ENCODE measurements at places on chromosomes 12 and 14. TPM values are rescaled to one million over a fixed set of nuclear protein-coding genes. Genes with fewer than 3 reads are reported as not detected.

The KRT74 gene
- not detected for total RNA-seq

The TMEM63C gene
- total RNA-seq: 8.7 TPM

The PCK2 gene
- total RNA-seq: 126 TPM

The MFAP5 gene
- total RNA-seq: 40.2 TPM

- no peak for DNase-seq
- no peaks in the 10 kb centered on the region for H3K4me1 ChIP-seq
- H3K27me3 ChIP-seq: peaks cover 4% of the 10 kb centered on the region
- no peak overlapping the region for H3K27ac ChIP-seq
These were observed 11.3 kb downstream of the ABHD12B start for GRCh38 chr14:50882932-50883826.

- peak overlapping the region; percentile 97 for H3K27ac ChIP-seq
- H3K4me1 ChIP-seq: peaks cover 56% of the 10 kb centered on the region
- H3K4me3 ChIP-seq: no peak overlapping the region
- H3K36me3 ChIP-seq: peaks cover 7% of the 10 kb centered on the region
- no peak for DNase-seq
These were observed 131.1 kb downstream of the GCH1 start for GRCh38 chr14:54771411-54772027.

GRCh38 chr12:55797068-55797467 lies 20.5 kb downstream of the SARNP start:
- no peaks in the 10 kb centered on the region for H3K27me3 ChIP-seq
- no peak overlapping the region for H3K27ac ChIP-seq
- no peak for DNase-seq
- peaks cover 30% of the 10 kb centered on the region for H3K36me3 ChIP-seq
- no peak overlapping the region for H3K4me3 ChIP-seq

DNA sequence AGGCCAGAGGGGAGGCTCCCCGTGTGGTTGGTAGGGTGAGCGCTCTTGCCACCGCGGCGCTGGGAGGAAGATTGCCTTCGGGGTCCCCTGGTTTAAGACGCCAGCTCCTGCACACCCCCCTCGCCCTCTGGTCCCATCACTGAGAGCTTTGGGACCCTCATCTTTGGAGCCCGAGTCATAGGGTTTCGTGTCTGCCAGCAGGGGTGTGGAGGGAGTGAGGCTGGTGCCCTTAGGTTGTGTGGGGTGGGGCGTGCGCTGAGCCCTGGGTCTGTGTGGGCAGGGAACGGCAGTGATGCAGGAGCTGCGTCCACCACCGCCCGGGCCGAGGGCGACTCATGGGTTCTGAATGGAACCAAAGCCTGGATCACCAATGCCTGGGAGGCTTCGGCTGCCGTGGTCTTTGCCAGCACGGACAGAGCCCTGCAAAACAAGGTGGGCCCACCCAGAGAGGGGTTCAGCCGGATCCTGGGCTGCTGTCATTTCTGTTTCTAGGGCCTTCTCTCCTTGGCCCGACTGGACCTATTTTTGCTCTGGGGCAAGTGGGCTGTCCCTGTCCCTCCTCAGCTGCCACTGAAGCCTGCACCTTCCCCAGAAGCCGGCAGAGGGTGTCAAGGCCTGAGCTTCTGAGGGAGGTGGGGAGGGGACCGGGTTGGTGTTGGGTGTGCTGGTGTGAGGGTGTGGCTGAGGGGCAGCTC lies 12.1 kb downstream of the ACADS start:
- peaks cover 4% of the 10 kb centered on the region for H3K36me3 ChIP-seq
- peak; percentile 89 for DNase-seq
- no peak overlapping the region for H3K27ac ChIP-seq
- H3K4me1 ChIP-seq: no peaks in the 10 kb centered on the region

DNA sequence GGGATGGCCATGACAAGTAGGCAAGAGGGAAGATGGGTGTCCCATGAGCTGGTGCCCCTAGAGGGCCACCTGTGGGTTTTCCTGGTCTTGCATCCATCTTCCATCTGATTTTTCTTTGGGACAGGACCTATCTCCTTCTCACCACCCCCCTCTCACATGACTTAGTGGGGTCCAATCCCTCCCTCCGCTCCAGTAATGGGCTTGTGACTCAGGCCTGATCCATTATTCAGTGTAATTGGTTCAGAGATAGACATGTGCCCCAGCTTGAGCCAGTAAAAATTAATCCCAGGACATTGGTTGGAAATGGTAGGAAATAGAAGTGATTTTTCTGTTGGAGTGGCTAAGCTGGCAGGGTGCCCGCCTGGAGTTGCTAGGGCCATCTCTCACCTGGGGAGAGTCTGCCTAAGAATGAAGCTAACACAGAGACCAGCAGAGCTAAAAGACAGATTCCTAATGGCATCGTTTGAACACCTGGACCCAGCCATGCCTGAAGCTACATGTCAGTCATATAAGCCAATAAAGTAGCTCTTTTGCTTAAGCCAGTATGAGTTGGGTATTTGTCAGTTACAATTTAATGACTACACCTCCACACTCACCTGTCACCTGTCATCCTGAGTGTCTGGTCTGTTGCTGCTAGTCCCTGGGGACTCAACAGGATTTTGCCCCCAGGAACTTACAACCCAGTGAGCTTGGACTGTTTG lies 14.7 kb downstream of the RASAL1 start:
- H3K27me3 ChIP-seq: peaks cover 19% of the 10 kb centered on the region
- DNase-seq: no peak
- peaks cover 8% of the 10 kb centered on the region for H3K36me3 ChIP-seq
- H3K27ac ChIP-seq: no peak overlapping the region
- no peaks in the 10 kb centered on the region for H3K4me1 ChIP-seq
- H3K4me3 ChIP-seq: no peak overlapping the region

DNA sequence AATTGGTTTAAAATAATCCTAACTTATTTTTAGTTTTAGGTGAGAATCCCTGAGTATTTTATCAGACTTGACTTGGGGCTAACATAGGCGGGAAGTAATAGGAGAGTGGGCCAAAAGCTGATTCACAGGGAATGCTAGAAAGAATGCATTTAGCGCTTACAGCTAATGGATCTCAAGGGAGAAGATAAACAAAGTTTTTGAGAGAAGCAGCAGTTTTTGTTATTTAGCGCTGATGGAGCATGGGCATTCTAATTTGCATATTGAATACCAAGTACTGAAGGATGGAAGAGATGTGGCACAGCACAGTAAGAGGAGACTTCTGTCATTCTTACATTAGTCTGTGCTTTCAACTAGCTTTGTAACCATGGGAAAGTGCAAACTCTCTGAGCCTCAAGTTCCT lies 436.0 kb upstream of the FBXO33 start:
- H3K27ac ChIP-seq: no peak overlapping the region
- H3K4me3 ChIP-seq: no peak overlapping the region
- DNase-seq: no peak

DNA sequence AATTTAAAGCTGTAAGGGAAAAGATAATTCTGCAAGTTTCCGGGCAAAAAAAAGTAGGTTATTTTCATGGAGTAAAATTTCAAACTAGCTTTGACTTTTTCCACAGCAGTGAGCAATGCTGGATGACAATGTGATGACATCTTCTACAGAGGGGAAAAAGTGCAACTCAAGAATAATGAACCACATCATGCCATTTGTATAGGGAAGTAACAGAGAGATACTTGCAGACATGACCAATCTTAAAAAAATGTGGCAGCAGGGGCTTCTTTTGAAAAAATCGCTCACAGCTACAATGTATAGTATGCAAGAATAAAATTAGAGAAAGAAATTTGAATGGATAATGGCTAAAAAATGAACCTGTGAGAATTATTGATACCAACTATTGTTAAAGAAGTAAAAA lies 115.5 kb downstream of the DHRS2 start:
- no peak overlapping the region for H3K27ac ChIP-seq
- no peaks in the 10 kb centered on the region for H3K4me1 ChIP-seq
- no peak for DNase-seq
- H3K4me3 ChIP-seq: no peak overlapping the region
- H3K36me3 ChIP-seq: no peaks in the 10 kb centered on the region
- H3K27me3 ChIP-seq: peaks cover 41% of the 10 kb centered on the region

GRCh38 chr12:67085699-67086098 lies 183.5 kb upstream of the CAND1 start:
- H3K4me1 ChIP-seq: peaks cover 3% of the 10 kb centered on the region
- no peak for DNase-seq
- no peak overlapping the region for H3K4me3 ChIP-seq
- H3K27me3 ChIP-seq: peaks cover 23% of the 10 kb centered on the region
- H3K27ac ChIP-seq: no peak overlapping the region
- no peaks in the 10 kb centered on the region for H3K36me3 ChIP-seq

- no peak overlapping the region for H3K4me3 ChIP-seq
- no peaks in the 10 kb centered on the region for H3K4me1 ChIP-seq
- DNase-seq: no peak
- no peaks in the 10 kb centered on the region for H3K27me3 ChIP-seq
- H3K27ac ChIP-seq: no peak overlapping the region
These were observed 381.4 kb downstream of the TMEM117 start for GRCh38 chr12:44217146-44217883.

DNA sequence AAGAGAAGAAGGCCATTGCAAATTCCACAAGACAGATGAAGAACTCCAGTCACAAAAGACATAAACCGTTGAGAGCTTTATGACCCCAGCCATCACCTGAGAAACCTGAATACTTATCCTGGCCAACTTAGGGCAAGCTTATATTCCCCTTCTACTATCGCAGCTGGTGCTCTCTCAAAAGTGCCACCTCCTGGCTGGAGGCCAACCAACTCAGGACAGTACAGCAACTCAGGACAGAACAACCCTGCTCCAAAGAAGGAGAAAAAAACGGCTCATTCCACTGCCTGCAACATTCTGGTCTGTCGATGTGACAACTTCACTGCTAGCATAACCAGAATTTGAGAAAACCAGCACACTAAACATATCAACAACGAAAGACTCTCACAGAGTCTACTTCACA lies 9.7 kb upstream of the KRT6B start:
- H3K4me3 ChIP-seq: no peak overlapping the region
- no peak for DNase-seq
- no peaks in the 10 kb centered on the region for H3K4me1 ChIP-seq
- H3K36me3 ChIP-seq: peaks cover 1% of the 10 kb centered on the region

GRCh38 chr12:113788020-113788856 lies 177.9 kb downstream of the RBM19 start:
- no peaks in the 10 kb centered on the region for H3K36me3 ChIP-seq
- H3K4me3 ChIP-seq: no peak overlapping the region
- H3K27ac ChIP-seq: no peak overlapping the region
- H3K27me3 ChIP-seq: peaks cover 31% of the 10 kb centered on the region

GRCh38 chr12:93805736-93806141 lies 128.6 kb downstream of the CRADD start:
- no peak for DNase-seq
- no peaks in the 10 kb centered on the region for H3K27me3 ChIP-seq
- H3K4me1 ChIP-seq: peaks cover 47% of the 10 kb centered on the region
- H3K36me3 ChIP-seq: no peaks in the 10 kb centered on the region

DNA sequence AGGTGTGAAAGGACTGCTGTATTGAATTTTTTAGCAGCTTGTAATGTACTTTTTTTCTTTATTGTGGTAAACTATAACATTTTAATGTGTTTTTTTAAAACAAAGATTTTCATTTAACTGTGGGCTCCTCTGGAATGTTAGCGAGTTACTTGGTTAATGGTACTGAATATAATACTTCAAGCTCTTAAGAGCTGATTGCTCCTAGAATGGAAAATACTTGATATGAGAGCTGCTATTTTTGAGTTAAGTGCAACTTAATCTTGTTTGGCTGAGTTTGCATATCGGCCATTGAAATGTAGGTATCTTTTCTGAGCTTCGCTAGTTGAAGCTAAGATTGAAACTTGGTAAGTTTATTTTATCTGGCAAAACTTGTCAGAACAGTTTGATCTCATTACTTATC lies 7.4 kb downstream of the TMBIM6 start:
- peaks cover 10% of the 10 kb centered on the region for H3K36me3 ChIP-seq
- H3K4me1 ChIP-seq: peaks cover 70% of the 10 kb centered on the region
- no peaks in the 10 kb centered on the region for H3K27me3 ChIP-seq
- H3K4me3 ChIP-seq: no peak overlapping the region

GRCh38 chr12:99567072-99567471 lies 80.5 kb upstream of the GARIN6 start:
- H3K4me3 ChIP-seq: no peak overlapping the region
- H3K4me1 ChIP-seq: no peaks in the 10 kb centered on the region
- H3K36me3 ChIP-seq: no peaks in the 10 kb centered on the region
- no peak overlapping the region for H3K27ac ChIP-seq
- no peak for DNase-seq
- no peaks in the 10 kb centered on the region for H3K27me3 ChIP-seq

DNA sequence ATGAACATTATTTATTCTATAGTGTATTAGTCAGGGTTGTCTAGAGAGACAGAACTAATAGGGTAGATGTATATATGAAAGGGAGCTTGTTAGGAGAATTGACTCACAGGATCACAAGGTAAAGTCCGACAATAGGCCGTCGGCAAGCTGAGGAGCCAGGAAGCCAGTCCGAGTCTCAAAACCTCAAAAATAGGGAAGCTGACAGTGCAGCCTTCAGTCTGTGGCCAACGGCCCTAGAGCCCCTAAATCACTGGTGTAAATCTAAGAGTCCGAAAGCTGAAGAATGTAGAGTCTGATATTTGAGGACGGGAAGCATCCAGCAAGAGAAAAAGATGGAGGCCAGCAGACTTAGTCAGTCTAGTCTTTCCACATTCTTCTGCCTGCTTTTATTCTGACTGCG lies 912.2 kb downstream of the FLRT2 start:
- no peak overlapping the region for H3K4me3 ChIP-seq
- no peaks in the 10 kb centered on the region for H3K4me1 ChIP-seq
- H3K27me3 ChIP-seq: no peaks in the 10 kb centered on the region

GRCh38 chr12:111027431-111027830 lies 107.1 kb upstream of the MYL2 start:
- H3K27ac ChIP-seq: no peak overlapping the region
- no peak overlapping the region for H3K4me3 ChIP-seq
- peaks cover 86% of the 10 kb centered on the region for H3K27me3 ChIP-seq
- no peaks in the 10 kb centered on the region for H3K4me1 ChIP-seq
- DNase-seq: no peak

GRCh38 chr14:90556012-90556477 lies 159.2 kb downstream of the CALM1 start:
- no peaks in the 10 kb centered on the region for H3K27me3 ChIP-seq
- peak overlapping the region; percentile 64 for H3K4me3 ChIP-seq
- H3K27ac ChIP-seq: no peak overlapping the region
- DNase-seq: no peak
- no peaks in the 10 kb centered on the region for H3K36me3 ChIP-seq

GRCh38 chr14:22599349-22599748 lies 1.2 kb downstream of the ABHD4 start:
- peaks cover 2% of the 10 kb centered on the region for H3K27me3 ChIP-seq
- peaks cover 47% of the 10 kb centered on the region for H3K4me1 ChIP-seq
- peak overlapping the region; percentile 98 for H3K4me3 ChIP-seq
- peak overlapping the region; percentile 98 for H3K27ac ChIP-seq
- DNase-seq: no peak

- no peaks in the 10 kb centered on the region for H3K27me3 ChIP-seq
- peaks cover 27% of the 10 kb centered on the region for H3K36me3 ChIP-seq
- no peak for DNase-seq
- H3K4me1 ChIP-seq: no peaks in the 10 kb centered on the region
- H3K27ac ChIP-seq: no peak overlapping the region
- H3K4me3 ChIP-seq: no peak overlapping the region
These were observed 36.5 kb upstream of the CCDC88C start for GRCh38 chr14:91454155-91454554.

GRCh38 chr12:101670007-101670671 lies 27.3 kb upstream of the CHPT1 start:
- H3K4me3 ChIP-seq: no peak overlapping the region
- H3K36me3 ChIP-seq: no peaks in the 10 kb centered on the region
- peaks cover 14% of the 10 kb centered on the region for H3K4me1 ChIP-seq
- peaks cover 8% of the 10 kb centered on the region for H3K27me3 ChIP-seq
- no peak for DNase-seq
